ENCODE measurements at places on chromosomes 1 and 21.

GRCh38 chr21:45291613-45292398, 4.1 kb upstream of the POFUT2 start:
- DNase-seq: no peak

DNA sequence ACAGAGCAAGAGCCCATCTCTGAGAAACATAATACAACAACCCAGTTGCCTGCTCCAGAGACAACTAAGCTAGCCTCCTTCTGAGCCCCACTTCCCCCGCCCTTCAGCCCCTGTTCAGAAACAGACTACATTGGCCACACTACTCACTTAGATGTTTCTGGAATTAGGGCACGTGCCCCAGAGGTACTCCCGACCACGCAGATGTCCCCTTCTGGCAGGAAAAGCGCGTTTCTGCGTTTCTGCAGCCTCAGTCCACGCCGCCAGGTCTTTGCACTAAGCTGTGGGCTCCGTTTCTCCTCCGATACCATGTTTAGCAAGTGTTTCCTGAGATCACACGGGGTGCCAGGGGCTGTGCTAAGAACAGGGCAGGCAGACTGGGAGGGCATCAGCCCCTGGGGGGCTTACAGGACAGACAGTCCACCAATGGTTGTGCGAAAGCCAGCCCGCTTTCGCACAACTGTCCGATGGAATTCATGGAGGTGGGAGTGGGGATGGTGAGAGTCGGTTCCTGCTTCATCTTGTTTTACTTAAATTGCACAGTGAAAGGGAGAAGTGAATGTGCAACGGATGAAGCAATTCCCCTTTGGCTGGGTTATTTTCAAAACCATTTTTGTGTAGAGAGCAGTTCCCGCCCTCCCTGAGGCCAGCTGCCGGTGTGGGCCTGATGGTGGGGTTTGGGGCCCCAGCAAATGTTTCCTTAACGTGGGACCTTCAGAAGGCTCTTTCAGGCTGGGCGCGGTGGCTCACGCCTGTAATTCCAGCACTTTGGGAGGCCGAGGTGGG, 2.7 kb downstream of the PIK3CD start:
- no peak for DNase-seq

- no peak for DNase-seq
Observed at GRCh38 chr1:21586222-21586621, 77.0 kb downstream of the ALPL start.

DNA sequence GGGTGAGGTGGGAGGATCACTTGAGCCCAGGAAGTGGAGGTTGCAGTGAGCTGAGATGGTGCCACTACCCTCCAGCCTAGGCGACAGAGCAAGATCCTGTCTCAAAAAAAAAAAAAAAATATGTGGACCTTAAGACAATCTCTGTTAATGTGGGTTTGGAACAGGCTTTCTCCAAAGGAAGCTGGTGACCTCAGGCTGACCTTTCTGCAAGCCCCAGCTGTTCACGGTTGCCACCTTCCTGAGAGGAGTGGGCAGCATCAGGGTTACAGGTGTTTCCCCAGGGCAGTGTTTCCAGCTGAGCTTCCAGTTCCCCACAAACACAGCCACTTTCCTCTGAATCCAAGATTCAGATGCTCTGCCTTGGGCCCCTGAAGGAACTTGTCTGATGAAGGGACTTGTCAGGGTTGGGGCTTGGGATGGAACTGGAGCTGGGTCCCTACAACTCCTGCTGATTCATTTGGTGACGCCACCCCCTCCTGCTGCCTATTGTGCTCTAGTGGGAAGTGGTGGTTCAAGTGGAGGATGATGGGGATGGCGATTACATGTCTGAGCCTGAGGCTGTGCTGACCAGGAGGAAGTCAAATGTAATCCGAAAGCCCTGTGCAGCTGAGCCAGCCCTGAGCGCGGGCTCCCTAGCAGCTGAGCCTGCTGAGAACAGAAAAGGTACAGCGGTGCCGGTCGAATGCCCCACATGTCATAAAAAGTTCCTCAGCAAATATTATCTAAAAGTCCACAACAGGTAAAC, 1.9 kb downstream of the ZBTB48 start:
- no peak for DNase-seq

DNA sequence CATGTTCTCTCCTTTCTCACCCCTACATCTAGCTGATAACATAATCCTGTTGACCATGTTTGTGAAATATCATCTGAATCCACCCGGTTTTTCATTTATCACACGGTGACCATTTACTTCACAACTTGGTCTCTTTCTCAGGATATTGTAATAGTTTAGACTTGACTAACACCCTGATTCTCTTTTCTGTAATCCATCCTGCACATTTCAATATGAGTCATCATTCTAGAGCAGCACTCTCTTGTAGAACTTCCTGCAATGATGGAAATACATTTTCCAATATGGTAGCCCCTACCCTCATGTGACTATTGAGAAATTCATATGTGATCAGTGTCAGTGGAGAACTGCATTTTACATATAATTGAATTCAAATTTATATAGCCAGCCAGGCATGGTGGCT, 2.3 kb upstream of the JAM2 start:
- no peak for DNase-seq

DNA sequence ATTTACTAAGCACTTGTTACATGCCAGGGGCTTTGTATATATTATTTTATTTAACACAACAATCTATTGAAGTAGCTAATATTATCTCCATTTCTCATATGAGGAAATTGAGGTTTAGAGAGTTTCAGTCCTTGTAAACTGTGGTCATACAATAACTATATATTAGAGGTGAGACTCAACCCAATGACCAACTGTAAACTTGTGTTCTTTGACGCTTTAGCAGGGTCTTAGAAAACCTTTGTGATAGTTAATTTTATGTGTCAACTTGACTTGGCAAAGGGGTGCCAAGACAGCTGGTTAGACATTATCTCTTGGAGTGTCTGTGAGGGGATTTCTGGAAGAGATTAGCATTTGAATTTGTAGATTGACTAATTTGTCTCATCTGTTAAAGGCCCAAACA, 252.4 kb upstream of the B3GALT2 start:
- DNase-seq: no peak

DNA sequence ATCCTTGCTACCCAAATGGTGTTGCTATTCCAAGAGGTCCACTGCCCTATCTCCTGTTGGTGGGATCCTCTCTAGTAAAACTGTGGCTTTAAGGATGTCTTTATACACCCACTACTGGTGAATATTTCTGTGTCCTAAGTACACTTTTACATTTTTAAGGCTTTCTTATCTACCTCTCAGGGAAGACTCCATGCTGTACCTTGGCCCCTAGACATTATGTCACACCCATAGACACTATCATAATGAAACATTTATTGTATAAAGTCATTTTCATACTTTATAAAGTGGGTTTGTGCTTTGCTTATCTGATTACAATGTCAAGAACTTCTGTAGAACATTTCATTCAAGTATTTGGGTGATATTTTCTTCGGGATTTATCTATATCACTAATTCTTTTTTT, 270.3 kb upstream of the SNX7 start:
- no peak for DNase-seq

DNA sequence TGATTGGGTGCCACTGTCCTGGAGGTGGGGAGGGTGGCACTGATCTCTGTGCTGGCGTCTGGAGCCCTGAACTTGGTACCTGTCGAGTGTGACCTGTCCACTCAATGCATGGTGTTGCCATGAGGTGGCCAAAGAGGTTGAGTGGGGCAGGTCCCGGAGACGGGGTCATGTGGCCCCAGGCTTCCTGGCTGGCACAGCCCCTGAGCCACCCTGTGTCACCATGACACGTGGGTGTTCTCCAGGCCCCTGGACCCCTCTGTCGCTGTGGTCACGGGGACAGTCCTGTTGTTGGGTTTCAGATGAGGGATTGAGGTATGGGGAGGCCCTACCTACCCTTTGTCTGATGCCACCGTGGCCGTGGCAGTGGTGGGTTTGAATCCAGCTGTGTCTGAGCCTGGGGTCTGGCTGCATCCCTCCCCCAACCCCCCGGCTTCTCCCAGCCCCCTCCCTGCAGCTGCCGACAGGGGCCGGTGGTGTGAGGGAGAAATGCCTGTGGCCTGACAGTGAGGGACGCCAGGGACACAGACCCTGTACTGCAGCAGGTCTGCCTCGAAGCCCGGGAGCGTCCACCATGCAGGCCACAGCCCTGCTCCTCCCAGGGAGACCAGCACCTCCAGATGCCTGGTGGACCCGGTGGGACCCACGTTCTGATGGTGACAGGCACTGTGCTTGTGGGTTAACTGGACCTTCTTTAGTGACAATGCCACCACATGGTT, 12.0 kb downstream of the TRPM2 start:
- no peak for DNase-seq

GRCh38 chr1:1196431-1197187, 9.8 kb downstream of the TNFRSF18 start:
- no peak for DNase-seq

DNA sequence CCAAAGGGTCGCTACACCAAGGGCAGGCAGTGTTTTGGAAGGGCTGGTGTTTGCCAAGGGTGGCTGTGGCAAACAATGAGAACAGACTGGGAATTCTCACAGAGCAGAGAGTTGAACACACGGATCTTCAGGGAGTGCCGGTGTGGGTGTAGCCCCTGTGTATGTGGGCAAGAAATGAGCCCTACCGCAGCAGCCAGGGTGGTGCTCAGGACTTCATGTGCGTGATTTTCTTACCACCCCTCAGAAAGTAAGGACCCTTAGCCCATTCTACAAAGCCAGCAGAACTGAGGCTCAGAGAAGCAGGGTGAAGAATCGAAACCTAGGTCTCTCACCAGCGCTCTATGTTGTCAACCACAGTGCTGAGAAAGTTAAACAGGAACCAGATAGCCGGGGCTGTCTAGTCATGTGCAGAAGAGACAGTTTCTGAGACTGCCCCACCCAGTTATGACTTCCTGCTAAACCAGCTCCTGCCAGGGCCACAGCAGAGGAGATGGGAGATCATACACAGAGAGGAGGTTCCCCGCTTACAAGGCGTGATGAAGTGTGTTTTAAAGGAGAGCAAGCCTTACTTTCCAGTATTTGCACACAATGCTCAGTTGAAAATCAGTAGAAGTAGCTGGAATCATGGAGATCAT, 21.9 kb upstream of the MORC3 start:
- DNase-seq: no peak

GRCh38 chr1:25031601-25031965, 101.5 kb upstream of the RUNX3 start:
- no peak for DNase-seq

GRCh38 chr1:70906800-70907199, 140.8 kb downstream of the PTGER3 start:
- DNase-seq: no peak

- peak; percentile 44 for DNase-seq
Observed at GRCh38 chr1:233440951-233441401, 113.5 kb downstream of the MAP3K21 start.

DNA sequence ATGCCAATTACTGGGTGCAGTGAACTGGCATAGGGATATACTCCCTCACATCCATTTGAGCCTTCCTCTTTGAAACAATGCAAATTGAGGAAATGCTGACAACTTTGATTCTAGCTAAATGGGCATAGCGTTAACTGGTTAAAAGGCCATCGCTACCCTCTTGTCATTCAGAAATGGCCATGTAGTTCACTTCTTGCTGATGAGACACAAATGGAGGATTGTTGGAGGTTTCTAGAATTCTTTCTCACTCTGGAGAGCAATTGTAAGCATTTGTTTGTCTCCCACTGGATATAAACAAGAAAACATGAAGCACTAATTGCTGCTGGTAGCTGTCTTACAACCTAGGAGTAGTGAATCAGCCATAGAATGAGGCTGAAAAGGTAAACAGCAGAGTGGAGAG, 14.4 kb downstream of the PRDX6 start:
- no peak for DNase-seq

GRCh38 chr1:230186003-230186863, 119.2 kb downstream of the GALNT2 start:
- DNase-seq: no peak

DNA sequence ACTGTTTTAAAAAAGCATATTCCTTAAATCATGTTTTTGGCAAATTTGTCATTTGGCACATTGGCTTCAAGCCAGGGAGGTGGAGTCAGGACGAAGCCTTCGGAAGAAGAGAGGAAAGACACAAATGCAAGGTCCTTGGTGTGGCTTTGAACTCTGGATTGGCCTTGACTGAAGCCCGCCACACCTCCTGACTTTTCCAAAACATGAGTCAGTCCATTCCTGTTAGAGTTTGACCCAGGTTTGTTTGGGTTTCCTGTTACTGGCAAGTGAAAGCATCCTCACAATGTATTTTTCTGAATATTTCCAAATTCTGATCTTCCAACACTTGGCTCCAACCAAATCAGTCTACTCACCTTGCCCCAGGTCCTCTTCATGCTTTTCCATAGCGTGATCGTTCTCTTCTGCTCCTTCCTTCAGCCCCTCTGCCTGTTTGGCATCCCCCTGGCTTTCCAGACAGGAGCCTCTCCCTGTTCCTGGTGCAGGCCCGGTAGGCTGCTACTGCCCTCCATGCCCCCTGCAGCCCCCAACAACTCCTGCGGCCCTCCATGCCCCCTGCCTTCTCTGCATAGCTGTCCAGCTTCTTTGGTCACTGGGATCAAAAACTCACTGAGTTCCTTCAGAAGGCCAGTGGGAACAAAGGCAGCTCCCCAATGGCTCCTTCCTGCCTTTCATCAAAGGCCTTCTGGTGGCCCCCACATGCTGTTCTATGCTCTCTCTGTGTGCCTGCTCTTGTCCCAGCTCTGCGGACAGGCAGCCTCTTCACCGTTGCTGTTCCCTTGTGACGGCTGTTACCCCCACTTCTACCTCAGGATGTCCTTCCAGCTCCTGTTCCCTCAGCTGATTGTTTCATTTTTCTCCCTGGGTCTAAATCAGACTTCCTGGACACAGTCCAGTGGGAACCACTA, 30.4 kb upstream of the SLC30A1 start:
- no peak for DNase-seq
